ENCODE measurements at places on chromosomes 2 and 18.

DNA sequence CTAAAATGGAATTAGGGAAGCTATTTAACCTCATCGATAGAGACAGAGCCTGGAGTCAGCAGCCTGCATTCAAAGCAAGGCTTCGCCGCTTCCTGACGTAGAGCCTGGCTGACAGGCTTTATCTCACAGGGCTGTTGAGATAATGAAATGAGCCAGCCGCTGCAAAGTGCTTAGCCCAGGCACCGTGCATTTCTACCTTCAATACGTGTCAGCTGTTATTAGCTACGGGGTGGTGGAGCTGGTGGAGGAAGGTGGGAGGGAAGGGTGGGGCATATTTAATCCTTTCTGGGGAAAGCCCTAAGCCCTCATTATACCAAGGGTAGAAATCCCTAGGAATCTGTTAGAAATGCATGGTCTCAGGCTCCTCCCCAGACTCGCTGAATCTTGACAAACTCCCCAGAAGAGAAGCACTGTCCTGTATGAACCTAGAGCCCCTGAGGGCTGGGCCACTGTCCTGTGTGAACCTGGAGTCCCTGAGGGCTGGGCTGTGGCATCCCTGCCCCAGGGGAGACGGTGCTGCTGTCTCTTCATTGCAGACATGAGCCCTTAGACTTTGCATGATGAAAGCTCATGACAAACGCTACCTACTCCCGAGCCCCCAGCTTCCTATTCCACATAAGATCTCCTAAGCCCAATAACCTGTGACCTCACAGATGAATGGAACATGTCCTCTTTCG is 72.4 kb downstream of the ALPK2 start:
- DNase-seq, result peak; percentile 67

DNA sequence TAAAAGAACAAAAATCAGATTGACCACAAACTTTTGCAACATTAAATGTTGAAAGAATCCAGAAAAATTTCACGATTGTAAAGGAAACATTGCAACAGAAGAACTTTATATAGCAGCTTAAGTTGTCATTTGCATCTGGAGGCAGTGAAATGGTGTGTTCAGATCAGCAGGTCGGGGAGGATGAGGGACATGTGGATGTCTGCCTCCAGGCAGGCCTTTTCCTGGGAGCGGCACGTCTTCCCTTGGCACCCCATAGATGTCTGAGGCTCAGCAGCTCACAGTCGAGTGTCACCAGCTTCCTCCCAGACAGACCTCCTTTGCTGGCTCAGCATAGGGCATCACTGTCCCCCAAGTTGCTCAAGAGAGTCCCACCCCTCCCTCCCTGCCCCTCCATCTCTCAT is 44.3 kb upstream of the ASB1 start:
- DNase-seq, result no peak

GRCh38 chr2:223050900-223051504 is 988 bp upstream of the KCNE4 start:
- DNase-seq, result peak; percentile 18

- DNase-seq, result no peak
Measured at GRCh38 chr18:6629635-6630140, 99.8 kb upstream of the ARHGAP28 start.

DNA sequence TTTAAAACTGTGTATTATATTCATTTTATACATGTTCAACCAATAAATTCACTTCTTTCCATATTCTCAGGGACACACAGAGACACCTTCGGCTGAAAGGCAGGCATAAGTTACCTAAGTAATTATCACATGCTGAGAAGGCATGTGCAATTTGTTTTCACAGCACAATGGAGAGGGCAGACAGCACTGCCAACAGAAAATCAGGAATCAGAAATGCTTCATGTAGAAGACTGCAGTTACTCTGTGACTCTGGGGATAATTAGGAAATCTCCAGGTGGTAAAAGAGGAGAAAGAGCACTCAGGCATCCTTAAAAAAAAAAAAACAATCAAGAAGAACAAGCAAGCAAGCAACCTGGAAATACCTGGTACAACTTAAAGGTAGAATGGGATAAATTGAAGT is 49.3 kb downstream of the DSEL start:
- DNase-seq, result no peak

DNA sequence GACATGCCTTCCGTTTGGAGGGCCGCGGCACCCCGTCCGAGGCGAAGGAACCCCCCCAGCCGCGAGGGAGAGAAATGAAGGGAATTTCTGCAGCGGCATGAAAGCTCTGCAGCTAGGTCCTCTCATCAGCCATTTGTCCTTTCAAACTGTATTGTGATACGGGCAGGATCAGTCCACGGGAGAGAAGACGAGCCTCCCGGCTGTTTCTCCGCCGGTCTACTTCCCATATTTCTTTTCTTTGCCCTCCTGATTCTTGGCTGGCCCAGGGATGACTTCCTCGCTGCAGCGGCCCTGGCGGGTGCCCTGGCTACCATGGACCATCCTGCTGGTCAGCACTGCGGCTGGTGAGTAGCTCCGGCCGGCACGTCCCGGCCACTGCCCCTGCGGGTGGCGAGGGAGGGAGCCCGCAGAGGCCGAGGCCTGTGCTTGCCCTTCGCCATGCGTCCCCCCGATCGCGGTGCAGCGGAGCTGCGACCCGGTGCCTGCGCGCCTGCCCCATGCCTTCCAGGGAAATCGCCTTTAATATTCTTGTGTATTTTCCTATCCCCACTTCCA is 1.2 kb downstream of the BMPR2 start:
- peak; percentile 43 for DNase-seq
